Activated T-cell treated with anti-CD3 and anti-CD28 coated beads, Interleukin-2, amount 50 U/mL, for 72 hours (primary cell): ENCODE measurements at places on chromosomes 5 and 9.

- H3K4me1 ChIP-seq = peaks cover 1% of the 10 kb centered on the region
- DNase-seq = no peak
Observed at GRCh38 chr9:121262423-121262822, 5.5 kb upstream of the GSN start.

GRCh38 chr9:87089506-87089905, 142.2 kb upstream of the GAS1 start:
- H3K4me3 ChIP-seq = no peak overlapping the region
- H3K27me3 ChIP-seq = no peaks in the 10 kb centered on the region
- H3K27ac ChIP-seq = no peak overlapping the region
- no peaks in the 10 kb centered on the region for H3K36me3 ChIP-seq
- no peaks in the 10 kb centered on the region for H3K4me1 ChIP-seq
- DNase-seq = no peak

DNA sequence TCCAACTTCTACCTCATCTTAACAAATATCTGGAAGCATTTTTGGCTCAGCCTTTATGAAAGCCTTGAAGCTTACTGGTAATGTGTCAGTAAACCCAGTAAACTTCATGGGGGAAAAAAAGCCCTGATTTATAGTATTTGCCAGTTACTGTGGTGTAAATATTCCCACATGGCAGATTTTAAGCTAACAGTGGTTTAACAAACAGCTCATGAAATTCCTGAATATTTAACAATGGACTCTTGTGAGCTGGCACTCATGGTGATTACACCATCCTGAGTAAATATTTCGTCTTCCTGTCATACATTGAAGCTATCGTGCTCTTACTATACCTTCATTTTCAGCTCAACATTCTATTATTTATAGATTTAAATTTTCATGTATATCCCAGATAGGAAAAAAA, 57.0 kb upstream of the ACOT12 start:
- no peaks in the 10 kb centered on the region for H3K36me3 ChIP-seq
- DNase-seq = no peak
- H3K4me3 ChIP-seq = no peak overlapping the region

DNA sequence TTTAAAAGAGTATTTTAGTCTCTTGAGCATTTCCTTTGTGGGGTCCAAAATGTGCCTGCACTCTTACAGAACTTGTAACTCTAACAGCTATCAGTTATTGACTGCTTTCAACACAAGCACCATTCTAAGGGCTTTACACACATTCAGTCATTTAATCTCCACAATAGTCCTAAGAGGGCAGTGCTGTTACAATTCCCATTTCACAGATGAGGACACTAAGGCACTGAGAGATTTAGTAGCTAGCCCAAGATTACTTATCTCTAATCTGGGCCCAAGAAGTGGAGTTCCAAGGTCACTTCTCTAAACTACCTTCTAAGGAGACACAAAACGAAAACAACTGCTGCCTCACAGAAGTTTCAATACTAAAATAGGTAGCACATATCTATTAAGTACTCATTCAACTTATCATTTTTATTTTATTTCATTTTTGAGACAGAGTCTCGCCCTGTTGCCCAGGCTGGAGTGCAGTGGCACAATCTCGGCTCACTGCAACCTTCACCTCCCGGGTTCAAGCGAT, 275.2 kb downstream of the CWC27 start:
- no peak for DNase-seq
- H3K27ac ChIP-seq = no peak overlapping the region
- H3K36me3 ChIP-seq = no peaks in the 10 kb centered on the region
- H3K4me1 ChIP-seq = peaks cover 11% of the 10 kb centered on the region
- H3K4me3 ChIP-seq = no peak overlapping the region

DNA sequence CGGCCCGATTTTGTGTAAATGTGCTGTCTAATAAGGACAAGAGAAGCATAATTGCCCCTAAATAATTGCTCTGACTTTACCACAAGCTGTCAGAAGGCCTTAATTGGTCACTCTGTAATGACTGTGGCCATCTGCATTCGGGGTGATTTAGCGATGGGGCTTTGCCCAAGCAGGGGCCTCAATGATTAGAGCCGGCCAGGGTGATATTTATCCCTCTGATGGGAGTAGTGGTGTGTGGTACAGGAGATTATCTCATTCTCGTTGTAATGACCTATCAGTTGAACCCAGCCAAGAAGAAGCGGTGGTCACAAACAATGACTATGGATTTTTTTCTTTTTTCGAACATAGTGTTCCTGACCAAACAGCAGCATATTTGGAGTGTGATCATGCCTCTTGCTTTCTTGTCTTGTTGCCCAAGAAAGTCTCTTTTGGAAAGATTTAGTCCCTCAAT, 72.0 kb upstream of the SAP30L start:
- H3K4me3 ChIP-seq = no peak overlapping the region
- H3K27me3 ChIP-seq = no peaks in the 10 kb centered on the region
- no peak for DNase-seq
- H3K4me1 ChIP-seq = no peaks in the 10 kb centered on the region

DNA sequence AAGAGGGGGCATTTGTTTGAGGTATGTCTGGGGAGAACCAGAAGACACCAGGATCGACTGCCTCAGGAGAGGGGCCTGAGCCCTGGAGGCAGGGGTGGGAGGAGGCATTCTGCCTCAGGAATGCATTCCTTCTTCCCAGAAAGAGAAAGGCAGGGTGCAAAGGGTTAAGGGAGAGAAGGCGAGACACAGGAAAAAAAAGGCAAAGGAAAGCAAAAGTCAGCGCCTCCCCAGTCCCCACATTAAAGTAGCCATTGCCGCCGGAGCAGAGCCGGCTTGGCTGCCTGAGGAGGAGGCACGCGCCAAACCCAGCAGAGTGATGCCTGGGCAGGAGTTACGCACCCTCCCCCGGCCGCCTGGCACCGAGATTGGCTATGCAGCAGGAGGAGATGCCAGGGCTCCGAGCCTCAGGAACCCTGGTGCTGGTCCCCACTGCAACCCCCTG, 123.8 kb upstream of the PHYKPL start:
- no peak for DNase-seq
- H3K27me3 ChIP-seq = peaks cover 18% of the 10 kb centered on the region
- H3K4me1 ChIP-seq = no peaks in the 10 kb centered on the region
- H3K36me3 ChIP-seq = no peaks in the 10 kb centered on the region

DNA sequence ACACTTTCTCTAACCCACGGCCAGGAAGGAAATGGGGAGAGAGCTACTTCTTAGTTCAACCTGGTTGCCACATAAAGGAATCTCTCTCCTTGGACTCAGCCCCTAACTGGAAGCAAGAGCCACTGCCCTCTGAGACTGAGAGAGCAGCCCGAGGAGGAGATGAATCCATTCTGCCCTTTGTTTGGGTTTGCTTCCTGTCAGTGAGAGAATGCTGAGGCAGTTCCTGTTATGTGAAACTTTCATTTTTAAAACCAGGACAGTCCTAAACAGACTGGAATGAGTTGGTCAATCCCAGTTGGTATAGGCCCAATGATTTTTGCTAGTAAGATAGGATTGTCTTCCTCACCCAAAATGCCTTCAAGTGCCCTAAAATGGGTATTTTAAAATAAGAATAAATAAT, 205.1 kb downstream of the NTRK2 start:
- no peak overlapping the region for H3K4me3 ChIP-seq
- H3K36me3 ChIP-seq = no peaks in the 10 kb centered on the region
- no peaks in the 10 kb centered on the region for H3K4me1 ChIP-seq
- H3K27me3 ChIP-seq = no peaks in the 10 kb centered on the region
- no peak for DNase-seq

DNA sequence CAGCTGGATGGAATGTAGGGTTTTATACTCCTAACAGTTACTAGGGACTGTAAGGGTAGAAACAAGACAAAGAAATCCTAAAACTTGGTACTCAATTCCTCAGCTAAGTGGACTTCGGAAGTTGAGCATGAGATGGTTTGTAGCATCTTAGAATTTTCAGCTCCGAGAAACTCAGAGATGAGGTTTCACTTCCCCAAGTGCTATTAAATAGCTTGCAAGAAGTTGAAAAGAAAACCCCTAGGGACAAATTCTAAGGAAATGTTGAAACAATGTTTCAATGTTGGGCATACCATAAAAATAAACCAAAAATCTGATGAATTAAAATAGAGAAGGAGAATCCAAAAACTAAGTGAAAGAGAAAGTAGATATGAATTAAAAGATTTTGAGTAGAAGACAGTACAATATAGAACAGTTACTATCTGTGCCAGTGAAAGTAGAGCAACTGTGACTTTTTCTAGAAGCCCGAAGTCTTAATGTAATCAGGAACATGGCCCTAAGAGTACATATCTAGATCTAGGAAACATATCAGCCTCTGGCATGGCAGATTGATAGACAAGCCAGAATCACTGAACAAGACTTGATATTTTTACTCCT, 308.6 kb upstream of the RGMB start:
- H3K36me3 ChIP-seq = no peaks in the 10 kb centered on the region
- H3K27me3 ChIP-seq = no peaks in the 10 kb centered on the region
- no peak overlapping the region for H3K27ac ChIP-seq
- H3K4me1 ChIP-seq = no peaks in the 10 kb centered on the region
